ENCODE measurements at places on chromosomes 16 and 17. TPM values are rescaled to one million over a fixed set of nuclear protein-coding genes. Genes with fewer than 3 reads are reported as not detected.

The TMEM98 gene
- total RNA-seq: 194 TPM

The CLEC18A gene
- 15.8 TPM for total RNA-seq

The PRDM7 gene
- not detected for total RNA-seq

The KCTD19 gene
- total RNA-seq: 0.16 TPM

The C17orf50 gene
- not detected for total RNA-seq

The KRTAP9-6 gene
- not detected for total RNA-seq

The KRT20 gene
- under 0.01 TPM for total RNA-seq

The CTRB1 gene
- total RNA-seq: not detected

The SDR42E1 gene
- total RNA-seq: 5.5 TPM

The RNF112 gene
- total RNA-seq: under 0.01 TPM

The AOC2 gene
- total RNA-seq: 0.89 TPM

The ADORA2B gene
- 6.3 TPM for total RNA-seq

The PYDC1 gene
- not detected for total RNA-seq

The CHRNE gene
- 0.16 TPM for total RNA-seq

The HCRT gene
- total RNA-seq: not detected

The PRR29 gene
- 0.38 TPM for total RNA-seq

The RBL2 gene
- total RNA-seq: 17.4 TPM

The GLP2R gene
- total RNA-seq: 0.51 TPM

The EPOP gene
- total RNA-seq: 0.38 TPM

The ADCY9 gene
- total RNA-seq: 15.0 TPM

The KRTAP1-3 gene
- total RNA-seq: not detected

The TMEM238L gene
- total RNA-seq: not detected

The PIK3R6 gene
- total RNA-seq: not detected

The EXOC7 gene
- 77.6 TPM for total RNA-seq

The TLCD3B gene
- total RNA-seq: 0.13 TPM

The KRT15 gene
- 2.8 TPM for total RNA-seq

The SYCE1L gene
- total RNA-seq: 2.0 TPM

The ERI2 gene
- total RNA-seq: 8.5 TPM

The KRTAP2-2 gene
- not detected for total RNA-seq

The PRAC2 gene
- not detected for total RNA-seq

Data from mesangial cell (primary cell).